ENCODE measurements at places on chromosomes 7 and 10.

DNA sequence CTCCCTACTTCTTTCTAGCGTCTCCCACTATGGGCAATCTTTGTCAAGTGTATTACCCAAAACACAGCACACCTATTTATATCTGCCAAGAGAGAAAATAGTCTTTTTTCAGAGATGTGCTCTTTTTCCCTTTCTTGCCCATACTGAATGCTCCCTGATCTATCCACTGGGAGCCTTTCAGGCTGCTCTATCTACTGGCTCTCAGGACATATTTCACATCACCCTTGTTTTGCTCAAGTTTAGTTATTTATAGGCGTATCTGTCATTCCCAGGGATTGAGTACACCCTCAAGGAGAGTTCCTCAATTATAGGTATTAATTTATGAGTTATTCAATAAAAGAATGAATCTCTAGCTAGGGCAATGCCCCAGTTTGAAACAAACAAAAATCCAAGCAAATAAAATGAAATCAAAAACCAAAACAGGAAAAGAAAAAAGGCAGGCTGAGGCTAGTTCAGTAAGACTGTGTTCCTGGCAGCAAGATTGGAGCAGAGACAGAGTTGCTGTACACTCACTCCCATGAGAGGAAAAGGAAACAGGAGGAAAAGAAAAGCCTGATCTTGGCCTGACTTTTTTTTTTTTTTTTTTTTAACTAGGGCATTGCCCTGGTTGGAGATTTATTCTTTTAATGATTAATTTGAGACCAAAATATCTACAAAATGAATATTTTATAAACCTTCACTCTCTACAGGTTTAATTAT is 665.9 kb upstream of the PCDH15 start:
- no peak overlapping the region for H3K4me3 ChIP-seq
- H3K36me3 ChIP-seq: no peaks in the 10 kb centered on the region
- DNase-seq: no peak
- H3K27me3 ChIP-seq: no peaks in the 10 kb centered on the region
- no peaks in the 10 kb centered on the region for H3K4me1 ChIP-seq

- DNase-seq: no peak
- no peaks in the 10 kb centered on the region for H3K4me1 ChIP-seq
- H3K27ac ChIP-seq: no peak overlapping the region
- H3K27me3 ChIP-seq: no peaks in the 10 kb centered on the region
- no peaks in the 10 kb centered on the region for H3K36me3 ChIP-seq
- H3K4me3 ChIP-seq: no peak overlapping the region
Measured at GRCh38 chr10:124252097-124252715, 158.8 kb upstream of the CHST15 start.

GRCh38 chr7:92740700-92741126 is 95.7 kb downstream of the CDK6 start:
- H3K27ac ChIP-seq: no peak overlapping the region
- H3K27me3 ChIP-seq: no peaks in the 10 kb centered on the region
- DNase-seq: no peak
- H3K36me3 ChIP-seq: peaks cover 13% of the 10 kb centered on the region
- no peak overlapping the region for H3K4me3 ChIP-seq

DNA sequence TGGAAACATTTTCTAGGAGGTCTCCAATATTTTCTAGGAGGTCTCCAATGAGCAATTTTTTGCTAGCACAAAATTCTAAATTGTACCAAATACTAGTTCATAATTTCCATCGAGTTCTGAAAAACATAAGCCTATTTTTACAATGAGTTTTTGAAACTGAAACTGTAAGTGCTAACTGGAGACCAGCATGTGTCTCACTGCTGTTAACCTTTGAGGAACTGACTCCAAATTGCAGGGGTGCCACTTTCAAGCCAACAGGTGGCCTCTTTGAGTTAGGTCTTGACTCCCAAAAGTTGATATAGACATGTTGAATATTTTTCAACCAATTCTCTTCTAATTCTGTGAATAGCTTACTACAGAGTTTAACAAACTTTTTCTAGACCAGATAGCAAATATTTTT is 58.8 kb downstream of the CAV1 start:
- no peak overlapping the region for H3K27ac ChIP-seq
- H3K4me3 ChIP-seq: no peak overlapping the region
- H3K27me3 ChIP-seq: no peaks in the 10 kb centered on the region
- peaks cover 9% of the 10 kb centered on the region for H3K4me1 ChIP-seq
- H3K36me3 ChIP-seq: no peaks in the 10 kb centered on the region
- DNase-seq: no peak

GRCh38 chr10:77857272-77857671 is 69.3 kb downstream of the DLG5 start:
- H3K36me3 ChIP-seq: peaks cover 8% of the 10 kb centered on the region
- H3K27ac ChIP-seq: no peak overlapping the region
- no peak overlapping the region for H3K4me3 ChIP-seq
- DNase-seq: no peak
- peaks cover 14% of the 10 kb centered on the region for H3K4me1 ChIP-seq

DNA sequence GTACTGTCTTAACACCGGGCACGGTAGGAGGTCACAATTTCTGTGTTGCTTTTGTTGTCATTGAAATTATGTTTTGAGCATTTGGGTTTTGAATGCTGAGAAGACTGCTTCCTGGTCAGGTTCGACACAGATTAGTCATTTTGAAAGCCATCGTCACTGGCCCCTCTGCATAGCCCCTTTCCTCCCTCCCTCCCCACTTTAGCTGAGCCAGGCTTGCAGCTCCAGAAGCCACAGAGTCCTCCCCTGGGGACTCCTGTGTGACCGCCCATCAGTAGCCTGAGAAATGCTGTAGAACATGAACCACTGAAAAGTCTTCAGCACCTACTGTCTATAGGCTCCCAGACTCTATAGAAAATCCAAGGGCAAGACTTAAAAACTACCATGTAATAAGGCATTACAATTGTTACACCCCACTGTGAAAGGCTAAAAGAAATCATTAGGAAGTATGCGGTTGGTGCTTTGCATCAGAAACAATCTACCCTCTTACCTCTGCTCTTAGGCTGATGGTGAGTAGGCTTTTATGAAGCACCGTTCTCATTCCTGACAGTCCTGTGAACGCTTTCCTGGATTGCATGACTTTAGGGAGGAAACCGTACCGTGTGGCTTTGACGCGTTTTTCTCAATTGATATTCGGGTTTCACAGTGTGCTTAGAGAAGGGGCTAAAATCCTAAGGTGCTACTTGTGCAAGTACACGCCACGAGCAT is 24.8 kb downstream of the JCAD start:
- H3K27ac ChIP-seq: no peak overlapping the region
- H3K36me3 ChIP-seq: no peaks in the 10 kb centered on the region
- H3K4me3 ChIP-seq: peak overlapping the region; percentile 12
- no peak for DNase-seq

- no peaks in the 10 kb centered on the region for H3K36me3 ChIP-seq
- peaks cover 2% of the 10 kb centered on the region for H3K27me3 ChIP-seq
- H3K27ac ChIP-seq: peak overlapping the region; percentile 80
- H3K4me1 ChIP-seq: no peaks in the 10 kb centered on the region
- no peak for DNase-seq
Measured at GRCh38 chr7:99449326-99449725, 10.6 kb downstream of the CPSF4 start.

DNA sequence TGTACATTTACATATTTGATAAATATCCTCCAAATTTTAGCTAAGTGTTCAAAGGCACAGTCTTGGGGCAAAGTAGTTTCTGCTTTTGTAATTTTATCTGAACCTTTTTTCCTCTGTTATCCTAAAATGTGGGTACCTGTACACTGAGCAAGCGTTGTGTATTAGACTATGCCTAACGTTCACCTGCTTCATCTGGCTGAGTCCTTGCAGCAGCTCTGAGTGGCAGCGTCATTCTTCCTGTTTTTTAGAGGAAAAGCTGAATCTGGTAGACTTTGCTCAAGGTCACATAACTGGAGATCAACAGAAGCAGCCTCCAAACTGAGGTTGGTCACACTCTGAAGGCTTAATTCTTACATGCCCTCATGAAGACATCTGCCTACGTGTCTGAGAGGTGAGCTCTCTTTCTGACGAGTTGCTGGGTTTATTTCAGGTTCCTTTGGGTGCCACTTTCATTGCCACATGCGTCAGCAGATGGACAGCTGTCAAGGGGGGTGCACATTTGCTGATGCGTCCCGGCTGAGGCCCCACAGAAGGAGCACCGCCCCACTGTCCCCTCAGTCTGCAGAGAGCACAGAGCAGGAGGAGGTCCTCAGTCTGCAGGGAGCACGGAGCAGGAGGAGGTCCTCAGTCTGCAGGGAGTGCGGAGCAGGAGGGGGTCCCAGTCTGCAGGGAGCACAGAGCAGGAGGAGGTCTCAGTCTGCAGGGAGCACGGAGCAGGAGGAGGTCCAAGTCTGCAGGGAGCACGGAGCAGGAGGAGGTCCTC is 406.5 kb upstream of the SHH start:
- no peaks in the 10 kb centered on the region for H3K36me3 ChIP-seq
- no peak overlapping the region for H3K27ac ChIP-seq
- no peak overlapping the region for H3K4me3 ChIP-seq

GRCh38 chr10:4028027-4028471 is 243.0 kb upstream of the KLF6 start:
- H3K4me1 ChIP-seq: peaks cover under 1% of the 10 kb centered on the region
- H3K27me3 ChIP-seq: peaks cover 3% of the 10 kb centered on the region
- no peak overlapping the region for H3K27ac ChIP-seq
- no peak for DNase-seq
- H3K36me3 ChIP-seq: no peaks in the 10 kb centered on the region

DNA sequence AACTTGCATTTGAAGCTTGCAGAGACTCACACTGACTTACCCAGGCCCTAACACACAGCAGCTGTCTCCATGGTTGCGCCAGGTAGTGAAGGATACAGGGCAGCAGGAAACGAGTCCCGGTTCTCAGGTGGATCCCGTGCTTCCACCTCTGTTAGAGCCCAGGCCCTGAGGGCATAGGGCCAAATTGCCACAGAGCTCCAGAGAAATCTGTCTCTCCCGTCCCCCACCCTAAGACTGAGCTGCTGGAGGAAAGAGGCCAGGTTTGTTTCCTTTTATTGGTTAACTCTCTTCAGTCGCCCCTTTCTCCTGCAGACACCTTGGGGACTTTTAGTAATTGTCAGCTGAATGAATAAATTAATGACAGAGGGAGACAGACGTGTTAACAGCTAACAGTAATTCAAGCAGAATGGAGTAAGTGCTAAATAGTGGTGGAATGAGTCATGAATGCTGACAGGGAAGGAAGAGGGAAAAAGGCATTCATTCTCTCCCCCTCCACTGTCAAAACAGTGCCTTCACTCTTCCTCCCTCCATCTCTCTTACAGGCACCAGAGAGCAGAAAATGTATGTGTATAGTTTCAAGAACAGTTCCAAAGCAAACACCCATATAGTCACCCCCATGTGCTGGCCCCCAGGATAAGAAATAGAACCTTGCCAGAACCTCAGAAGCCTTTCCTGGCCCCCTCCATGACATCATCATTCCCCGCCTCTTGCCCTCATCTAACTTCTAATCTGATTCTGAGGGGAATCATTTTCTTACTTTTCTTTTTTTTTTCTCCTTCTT is 16.8 kb upstream of the DLG5 start:
- H3K27me3 ChIP-seq: no peaks in the 10 kb centered on the region
- no peak for DNase-seq
- no peak overlapping the region for H3K27ac ChIP-seq
- H3K4me3 ChIP-seq: no peak overlapping the region
- no peaks in the 10 kb centered on the region for H3K4me1 ChIP-seq

DNA sequence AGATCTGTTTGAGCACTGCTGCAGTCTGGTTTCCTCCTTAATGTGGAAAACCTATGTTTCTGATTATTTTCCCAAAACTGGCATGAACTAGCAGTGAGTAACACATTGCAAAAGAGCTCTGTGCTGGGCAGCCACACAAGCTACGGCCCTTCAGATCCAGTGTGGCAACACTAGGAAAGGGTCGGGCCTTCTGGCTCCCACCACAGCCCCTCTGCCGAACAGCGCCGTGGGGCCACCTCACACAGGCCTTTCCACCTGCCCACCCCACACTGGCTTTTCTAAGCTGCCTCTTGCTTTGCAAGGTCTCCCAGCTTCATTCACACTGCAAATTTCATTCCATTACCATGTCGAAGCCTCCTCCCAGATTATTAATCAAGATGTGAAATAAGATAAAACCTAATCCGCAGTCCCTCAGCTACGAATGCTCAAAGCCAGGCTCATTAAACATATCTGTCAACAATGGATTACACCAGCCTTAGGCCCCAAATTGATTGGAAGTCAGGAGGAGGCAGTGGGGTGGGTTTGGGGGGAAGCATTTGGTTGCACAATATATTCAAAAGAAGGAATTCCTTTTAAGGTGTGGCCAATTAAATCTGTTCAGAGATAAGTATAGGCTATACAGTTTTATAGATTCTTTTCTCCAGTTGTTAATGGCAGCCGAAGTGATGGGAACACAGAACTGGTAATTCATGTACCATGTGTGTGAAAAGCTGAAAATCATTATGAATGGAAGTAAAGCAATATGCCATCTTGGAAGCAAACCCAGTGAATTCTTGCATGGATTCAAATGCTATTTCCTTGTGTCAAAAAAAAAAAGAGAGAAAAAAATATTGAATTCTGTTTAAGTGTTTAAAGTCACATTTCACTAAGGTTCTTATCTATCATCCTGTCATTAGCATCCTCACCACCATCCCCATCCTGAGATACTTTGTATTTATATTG is 223.7 kb downstream of the MTERF1 start:
- H3K27me3 ChIP-seq: no peaks in the 10 kb centered on the region
- H3K27ac ChIP-seq: no peak overlapping the region
- H3K4me3 ChIP-seq: no peak overlapping the region
- H3K4me1 ChIP-seq: no peaks in the 10 kb centered on the region

- H3K4me1 ChIP-seq: no peaks in the 10 kb centered on the region
- no peaks in the 10 kb centered on the region for H3K27me3 ChIP-seq
- H3K4me3 ChIP-seq: no peak overlapping the region
- no peak overlapping the region for H3K27ac ChIP-seq
- no peaks in the 10 kb centered on the region for H3K36me3 ChIP-seq
Measured at GRCh38 chr7:91280604-91281003, 16.4 kb downstream of the FZD1 start.

GRCh38 chr10:102281102-102281487 is 35.8 kb downstream of the GBF1 start:
- no peak for DNase-seq
- H3K27ac ChIP-seq: peak overlapping the region; percentile 75
- no peak overlapping the region for H3K4me3 ChIP-seq
- H3K36me3 ChIP-seq: no peaks in the 10 kb centered on the region

- no peak overlapping the region for H3K4me3 ChIP-seq
- H3K27me3 ChIP-seq: no peaks in the 10 kb centered on the region
- DNase-seq: no peak
- no peaks in the 10 kb centered on the region for H3K36me3 ChIP-seq
- no peaks in the 10 kb centered on the region for H3K4me1 ChIP-seq
- H3K27ac ChIP-seq: no peak overlapping the region
Measured at GRCh38 chr7:49099587-49100326, 175.4 kb downstream of the CDC14C start.

DNA sequence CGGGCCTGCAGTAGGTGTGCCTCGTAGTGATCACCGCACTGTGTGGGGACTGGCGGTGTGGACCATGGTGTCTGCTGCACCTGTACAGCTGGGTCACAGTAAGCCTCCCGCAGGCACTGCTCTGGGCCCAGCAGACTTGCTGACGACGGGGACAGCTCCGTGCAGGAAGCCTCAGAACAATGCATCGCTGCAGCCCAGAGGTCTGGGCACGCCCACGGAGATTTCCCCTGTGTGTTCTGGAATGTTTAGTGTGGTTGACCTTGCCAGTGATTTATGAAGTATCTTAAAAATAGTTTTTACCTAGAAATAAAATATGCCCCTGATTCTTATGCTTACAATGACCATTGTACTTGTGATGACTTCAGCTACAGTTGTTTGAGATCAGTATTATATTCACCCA is 59.1 kb upstream of the ZNF32 start:
- peaks cover 3% of the 10 kb centered on the region for H3K27me3 ChIP-seq
- H3K4me1 ChIP-seq: no peaks in the 10 kb centered on the region
- DNase-seq: no peak
- no peak overlapping the region for H3K27ac ChIP-seq
- no peak overlapping the region for H3K4me3 ChIP-seq
